ENCODE measurements at places on chromosomes 16 and 17.

- no peaks in the 10 kb centered on the region for H3K27me3 ChIP-seq
- no peaks in the 10 kb centered on the region for H3K4me1 ChIP-seq
- no peak overlapping the region for H3K4me3 ChIP-seq
These were observed 123.7 kb upstream of the AXIN2 start for GRCh38 chr17:65685110-65685509.

DNA sequence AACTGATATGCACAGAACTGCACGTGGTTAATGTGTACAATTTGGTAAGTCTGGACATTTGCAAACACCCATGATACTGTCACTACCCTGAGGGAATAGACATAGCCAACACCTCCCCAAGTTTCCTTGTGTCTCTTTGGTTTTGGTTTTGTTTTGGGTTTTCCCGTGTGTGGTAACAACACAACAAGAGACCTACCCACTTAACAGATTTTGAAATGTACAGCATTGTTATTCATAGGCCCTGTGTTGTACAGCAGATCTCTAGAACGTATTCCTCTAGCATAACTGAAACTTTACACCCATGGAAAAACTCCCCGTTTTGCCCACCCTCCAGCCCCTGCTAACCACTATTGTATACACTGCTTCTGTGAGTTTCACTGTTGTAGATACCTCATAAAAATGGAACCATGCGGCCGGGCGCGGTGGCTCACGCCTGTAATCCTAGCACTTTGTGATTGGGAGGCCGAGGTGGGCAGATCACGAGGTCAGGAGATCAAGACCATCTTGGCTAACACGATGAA lies 76.3 kb upstream of the TBC1D3K start:
- no peaks in the 10 kb centered on the region for H3K36me3 ChIP-seq
- no peaks in the 10 kb centered on the region for H3K27me3 ChIP-seq
- H3K4me1 ChIP-seq: peaks cover 16% of the 10 kb centered on the region
- H3K4me3 ChIP-seq: no peak overlapping the region
- H3K27ac ChIP-seq: no peak overlapping the region
- DNase-seq: no peak

DNA sequence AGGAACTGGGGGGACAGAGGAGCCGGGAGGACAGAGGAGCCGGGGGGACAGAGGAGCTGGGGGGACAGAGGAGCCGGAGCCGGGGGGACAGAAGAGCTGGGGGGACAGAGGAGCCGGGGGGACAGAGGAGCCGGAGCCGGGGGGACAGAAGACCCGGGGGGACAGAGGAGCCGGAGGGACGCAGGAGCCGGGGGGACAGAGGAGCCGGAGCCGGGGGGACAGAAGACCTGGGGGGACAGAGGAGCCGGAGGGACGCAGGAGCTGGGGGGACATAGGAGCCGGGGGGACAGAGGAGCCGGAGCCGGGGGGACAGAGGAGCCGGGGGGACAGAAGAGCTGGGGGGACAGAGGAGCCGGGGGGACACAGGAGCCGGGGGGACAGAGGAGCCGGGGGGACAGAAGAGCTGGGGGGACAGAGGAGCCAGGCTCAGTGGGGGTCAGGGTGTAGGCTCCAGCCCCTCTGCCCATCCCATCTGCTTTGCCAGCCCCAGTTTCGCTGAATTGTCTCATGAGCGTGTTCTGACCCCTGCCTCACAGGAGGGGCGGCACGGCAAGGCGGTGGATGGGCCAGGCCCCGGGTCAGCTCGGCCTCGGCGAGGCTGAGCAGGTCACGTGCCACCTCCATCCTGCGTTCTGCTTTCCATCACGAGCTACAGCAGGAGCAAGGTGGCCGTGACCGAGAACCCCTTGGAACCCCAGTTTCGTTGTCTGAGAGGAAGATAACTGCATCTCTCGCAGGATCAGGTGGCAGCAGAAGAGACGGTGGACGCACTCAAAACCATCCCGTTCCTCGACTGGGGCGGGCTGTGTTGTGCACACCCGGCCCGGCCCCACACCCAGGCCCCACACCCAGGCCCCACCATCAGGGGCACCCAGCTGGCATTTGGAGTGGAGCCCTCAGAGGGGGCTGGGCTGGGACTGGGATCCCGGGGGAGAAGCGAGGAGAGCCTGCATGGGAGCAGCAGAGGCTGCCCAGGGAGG lies 26.1 kb upstream of the CBFA2T3 start:
- no peak for DNase-seq
- H3K4me1 ChIP-seq: peaks cover 19% of the 10 kb centered on the region
- H3K27ac ChIP-seq: no peak overlapping the region
- H3K4me3 ChIP-seq: no peak overlapping the region
- no peaks in the 10 kb centered on the region for H3K27me3 ChIP-seq
- H3K36me3 ChIP-seq: no peaks in the 10 kb centered on the region

GRCh38 chr17:59669411-59669810 lies 37.8 kb downstream of the PTRH2 start:
- H3K4me3 ChIP-seq: no peak overlapping the region
- H3K27ac ChIP-seq: peak overlapping the region; percentile 63
- DNase-seq: no peak
- H3K36me3 ChIP-seq: peaks cover 3% of the 10 kb centered on the region
- H3K27me3 ChIP-seq: no peaks in the 10 kb centered on the region
